ENCODE measurements at places on chromosomes 12 and 14.

GRCh38 chr12:109518820-109519665, 41.6 kb downstream of the UBE3B start:
- DNase-seq, result peak; percentile 46

- DNase-seq, result no peak
Measured at GRCh38 chr12:22101749-22102243, 55.8 kb downstream of the CMAS start.

- DNase-seq, result no peak
Measured at GRCh38 chr14:75979071-75979571, 2.7 kb downstream of the TGFB3 start.

DNA sequence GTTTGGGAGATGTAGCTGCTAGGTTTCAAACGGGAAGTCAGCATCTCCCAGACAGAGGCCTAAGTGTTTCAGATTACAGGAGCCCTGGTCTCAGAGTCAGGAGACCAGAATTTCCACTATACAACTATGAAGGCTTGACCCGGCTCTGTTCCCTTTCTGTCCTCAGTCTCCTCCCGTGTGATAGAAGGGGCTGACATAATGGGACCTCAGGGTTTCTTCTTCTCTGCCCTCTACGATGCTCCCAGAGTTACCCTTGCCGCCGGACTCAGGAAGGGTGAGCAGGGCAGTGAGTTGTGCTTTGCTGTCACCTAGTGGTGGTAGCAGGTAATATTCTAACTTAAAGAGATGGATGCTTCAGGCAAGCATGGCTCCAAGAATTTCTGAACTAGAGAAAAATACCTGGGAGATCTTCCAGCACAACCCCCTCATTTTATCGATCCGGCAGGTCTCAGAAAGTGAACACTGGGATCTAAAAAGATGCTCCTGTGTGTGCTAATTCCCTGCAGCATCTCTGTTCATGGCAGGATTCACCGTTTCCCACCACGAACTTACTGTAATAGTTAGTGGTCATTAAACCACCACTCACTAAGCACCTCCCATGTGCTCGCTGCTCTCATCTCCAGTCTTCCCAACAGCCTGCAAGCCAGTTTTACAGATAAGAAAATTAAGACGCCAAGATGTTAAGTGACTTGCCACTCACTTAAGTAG, 84.4 kb downstream of the VWF start:
- peak; percentile 69 for DNase-seq

- no peak for DNase-seq
Measured at GRCh38 chr14:69468949-69469348, 15.6 kb upstream of the PLEKHD1 start.

DNA sequence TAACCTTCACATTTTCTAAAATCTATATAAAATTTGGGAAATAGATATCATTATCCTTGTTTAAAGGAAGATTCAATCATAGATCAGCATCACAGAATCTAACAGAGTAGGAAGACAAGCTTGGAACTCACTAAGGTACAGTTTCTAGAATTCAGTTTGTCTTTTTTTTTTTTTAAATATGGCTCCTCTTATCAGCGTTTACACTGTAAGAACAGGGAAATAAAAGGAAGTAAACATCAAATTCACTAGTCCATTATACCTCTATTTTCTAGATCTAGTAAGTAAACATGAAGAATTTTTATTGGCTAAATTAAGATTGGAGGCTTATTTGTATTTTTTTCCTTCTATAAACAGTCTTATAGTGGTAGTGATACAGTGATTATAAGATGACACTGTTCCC, 144.9 kb downstream of the LRIG3 start:
- DNase-seq, result no peak

DNA sequence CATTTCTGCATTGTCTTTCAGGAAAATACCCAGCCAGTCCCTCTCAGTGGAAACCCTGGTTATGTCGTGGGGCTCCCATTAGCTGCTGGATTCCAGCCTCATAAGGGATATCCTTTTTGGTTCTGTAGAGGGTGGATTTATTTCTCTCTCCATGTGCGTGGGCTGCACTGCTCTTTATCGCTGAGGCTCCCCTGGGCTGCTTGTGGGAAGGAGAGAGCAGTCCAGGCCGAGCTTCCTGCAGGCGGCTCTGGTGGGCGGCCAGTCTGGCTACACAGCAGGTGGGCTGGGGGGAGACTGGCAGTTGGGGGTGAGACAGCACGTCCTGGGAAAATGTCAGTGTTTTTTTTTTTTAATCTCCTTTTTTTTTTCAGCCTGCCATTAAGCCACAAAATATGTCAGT, 27.6 kb downstream of the TCTN1 start:
- no peak for DNase-seq

DNA sequence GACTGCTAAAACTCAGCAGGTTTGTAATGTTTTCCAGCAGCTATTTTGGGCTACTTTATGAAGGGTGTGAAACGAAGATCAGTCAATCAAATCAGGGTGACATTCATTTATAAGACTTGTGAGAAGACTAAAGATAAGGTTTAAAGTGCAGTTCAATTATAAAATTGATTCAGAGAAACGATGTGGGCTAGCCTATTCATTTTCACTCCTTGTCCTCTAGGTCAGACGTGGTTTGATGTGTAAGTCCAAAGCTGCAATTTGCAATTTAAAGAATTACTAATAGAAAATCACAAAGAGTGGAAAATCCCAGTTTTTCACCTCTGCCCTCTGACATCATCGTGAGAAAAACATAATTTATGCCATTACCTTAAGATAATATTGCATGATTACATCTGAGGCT, 243.5 kb upstream of the NOVA1 start:
- DNase-seq, result no peak

GRCh38 chr14:23521785-23522640, 29.6 kb downstream of the ZFHX2 start:
- no peak for DNase-seq

GRCh38 chr12:51200806-51201205, 17.1 kb downstream of the POU6F1 start:
- DNase-seq, result no peak
